ENCODE measurements at places on chromosomes 5 and 9.

DNA sequence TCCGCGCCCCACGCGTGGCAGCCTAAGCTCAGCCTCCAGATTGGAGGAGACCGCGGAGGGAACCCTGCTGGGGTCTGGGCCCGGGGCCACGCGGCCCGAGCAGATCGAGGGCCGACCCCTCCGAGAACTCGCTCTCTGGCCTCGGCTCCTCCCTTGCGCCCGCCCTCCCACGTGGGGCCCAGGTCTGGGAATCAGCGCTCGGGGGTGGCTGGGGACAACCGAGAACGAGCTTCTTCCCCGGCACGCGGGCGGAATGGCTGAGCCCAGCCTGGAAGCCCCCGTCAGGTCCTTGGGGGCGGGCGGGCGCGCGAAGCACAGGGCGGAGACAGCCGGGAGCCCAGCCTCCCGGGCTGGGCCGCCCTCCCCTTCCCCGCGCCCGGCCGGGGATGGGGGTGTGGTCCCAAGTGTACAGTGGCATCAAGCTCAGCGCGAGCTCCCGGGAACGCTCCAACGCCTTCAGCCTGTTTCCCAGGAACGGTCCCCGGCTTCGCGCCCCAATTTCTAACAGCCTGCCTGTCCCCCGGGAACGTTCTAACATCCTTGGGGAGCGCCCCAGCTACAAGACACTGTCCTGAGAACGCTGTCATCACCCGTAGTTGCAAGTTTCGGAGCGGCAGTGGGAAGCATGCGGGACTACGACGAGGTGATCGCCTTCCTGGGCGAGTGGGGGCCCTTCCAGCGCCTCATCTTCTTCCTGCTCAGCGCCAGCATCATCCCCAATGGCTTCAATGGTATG lies at the start of gene SLC22A4:
Gene SLC22A4 (plus strand): TSS at position 403 of the 736 bp plus-strand sequence. CDS start 223 bp downstream, at position 626.
- DNase-seq: no peak

- no peak for DNase-seq
Observed at GRCh38 chr5:14545308-14545707, 36.3 kb upstream of the OTULINL start.

DNA sequence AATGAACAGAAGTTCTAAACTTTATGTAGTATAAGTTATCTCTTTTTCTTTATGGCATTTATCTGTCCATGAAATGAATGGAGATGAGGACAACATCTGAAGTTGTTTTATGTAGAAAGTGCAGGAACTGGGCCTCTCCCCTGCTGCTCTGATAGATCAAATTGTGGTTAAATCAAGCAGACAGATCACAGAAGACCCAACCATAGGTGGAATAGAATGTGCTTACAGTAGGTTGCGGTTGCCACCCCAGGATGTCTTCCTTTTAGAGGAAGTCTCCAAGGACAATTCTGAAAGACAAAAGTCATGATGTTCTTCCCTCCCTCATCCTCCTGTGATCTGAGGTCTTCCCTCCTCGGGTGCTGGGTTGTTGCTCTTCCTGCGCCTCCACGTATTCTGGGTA lies 12.9 kb downstream of the RASGRF2 start:
- DNase-seq: no peak

DNA sequence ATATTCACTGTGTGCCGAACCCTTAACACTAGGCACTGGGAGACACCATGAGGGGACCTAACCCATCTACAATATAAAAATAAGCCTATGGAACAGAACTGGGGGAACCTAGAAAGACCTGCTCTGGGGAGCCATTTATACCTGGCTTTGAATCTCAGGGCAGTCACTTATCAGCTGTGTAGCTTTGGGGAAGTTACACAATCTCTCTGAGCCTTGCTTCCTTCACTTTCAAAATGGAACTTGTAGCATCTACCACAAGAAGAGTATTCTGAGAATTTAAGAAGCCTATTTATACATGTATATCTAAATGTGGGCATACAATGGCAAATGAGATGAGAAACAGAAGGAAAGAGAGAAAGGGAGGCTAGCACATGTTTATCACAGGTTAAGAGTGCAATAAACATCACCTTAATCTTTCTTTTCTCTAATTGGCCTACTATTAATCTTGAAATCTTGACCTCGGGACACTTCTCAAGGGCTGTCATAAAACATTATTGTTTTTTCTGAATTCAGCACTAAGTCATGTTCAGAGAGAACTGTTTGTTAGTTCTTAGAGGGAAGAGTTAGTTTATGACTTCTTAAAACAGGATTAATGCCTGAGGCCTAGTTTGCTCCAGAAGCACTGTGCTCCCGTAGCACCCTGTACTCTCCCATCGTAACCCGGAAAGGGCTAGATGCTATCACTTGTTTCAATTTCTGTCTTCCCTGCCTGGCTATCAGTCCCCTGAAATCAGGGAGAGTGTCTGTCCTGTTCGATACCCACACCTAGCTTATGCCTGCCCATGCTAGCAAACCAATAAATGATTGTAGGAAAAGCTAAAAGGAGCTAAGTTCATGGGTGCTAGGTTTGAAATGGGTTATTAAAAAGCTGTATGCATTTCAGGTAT lies 606.4 kb upstream of the CLINT1 start:
- DNase-seq: no peak

DNA sequence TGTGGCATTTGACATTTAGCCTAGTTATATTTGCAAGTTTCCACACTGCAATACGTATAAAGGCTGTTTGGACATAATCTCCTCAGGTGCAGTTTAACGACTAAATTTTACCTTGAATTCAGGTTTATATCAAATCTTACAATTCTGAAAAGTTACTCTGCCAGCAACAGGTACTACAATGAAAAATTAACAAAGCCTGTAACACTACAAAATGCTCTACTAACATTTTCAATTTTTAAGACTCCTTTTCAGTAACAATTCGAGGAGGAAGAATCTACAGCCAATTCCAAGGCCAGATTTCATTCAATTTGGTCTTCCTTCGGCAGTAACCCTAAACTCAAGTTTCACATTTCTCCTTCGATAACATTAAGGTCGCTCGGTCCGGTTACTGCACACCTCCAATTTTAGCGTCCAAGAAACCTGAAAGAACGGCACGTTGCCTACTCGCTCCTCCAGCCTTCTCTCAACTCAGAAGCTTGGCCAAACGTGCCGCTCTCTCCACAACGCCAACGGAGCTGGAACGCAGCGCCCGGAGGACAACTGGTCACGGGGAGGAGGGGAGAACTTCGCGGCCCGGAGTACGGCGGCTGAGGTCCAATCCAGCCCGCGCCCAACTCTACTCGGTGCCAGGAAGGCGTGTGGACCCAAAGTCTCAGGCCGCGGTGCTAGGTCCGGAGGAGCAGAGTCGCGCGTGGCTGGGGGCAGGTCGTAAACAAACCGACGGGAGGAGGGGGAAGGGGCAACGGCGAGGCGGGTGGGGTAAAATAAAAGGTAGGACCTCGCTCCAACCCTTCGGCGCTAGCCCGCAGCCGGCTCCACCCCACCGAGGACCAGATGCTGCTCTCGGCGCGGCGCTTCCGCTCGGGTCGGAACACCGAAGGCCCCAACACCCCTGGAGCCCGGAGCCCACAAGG lies 681 bp downstream of the FNIP1 start:
- peak; percentile 21 for DNase-seq

- no peak for DNase-seq
Observed at GRCh38 chr9:133686642-133687575, 50.7 kb downstream of the DBH start.

GRCh38 chr9:96875461-96876142 lies 21.3 kb upstream of the ZNF782 start:
- DNase-seq: no peak

GRCh38 chr5:119078861-119079260 lies 8.0 kb downstream of the DMXL1 start:
- DNase-seq: no peak

DNA sequence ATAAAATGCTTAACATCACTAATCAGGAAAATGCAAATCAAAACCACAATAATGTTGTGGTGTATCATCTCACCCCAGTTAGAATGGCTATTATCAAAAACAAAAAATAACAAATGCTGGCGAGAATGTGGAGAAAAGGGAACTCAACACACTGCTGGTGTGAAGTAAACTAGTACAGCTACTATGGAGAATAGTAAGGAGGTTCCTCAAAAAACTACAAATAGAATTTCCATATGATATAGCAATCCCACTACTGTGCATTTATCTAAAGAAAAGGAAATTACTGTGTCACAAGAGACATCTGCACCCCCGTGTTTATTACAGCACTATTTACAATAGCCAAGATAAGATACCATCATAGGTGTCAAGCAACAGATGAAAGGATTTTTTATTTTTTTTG lies 214.5 kb upstream of the RASA1 start:
- no peak for DNase-seq

DNA sequence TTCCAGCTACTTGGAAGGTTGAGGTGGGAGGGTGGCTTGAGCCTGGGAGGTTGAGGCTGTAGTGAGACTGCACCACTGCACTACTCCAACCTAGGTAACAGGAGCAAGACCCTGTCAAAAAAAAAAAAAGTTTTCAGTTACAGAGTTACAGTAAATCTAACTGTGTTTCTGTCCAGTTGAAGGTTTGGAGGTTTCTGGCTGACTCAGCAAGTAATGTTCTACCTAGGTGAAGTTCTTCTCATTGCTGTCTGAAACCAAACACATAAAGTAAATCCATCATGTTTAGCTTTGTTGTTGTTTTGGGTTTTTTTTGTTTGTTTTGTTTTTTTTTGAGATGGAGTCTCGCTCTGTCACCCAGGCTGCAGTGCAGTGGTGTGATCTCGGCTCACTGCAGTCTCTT lies 7.9 kb upstream of the ANKHD1 start:
- DNase-seq: no peak

- DNase-seq: no peak
Observed at GRCh38 chr9:89278551-89278950, 32.4 kb upstream of the CKS2 start.

- DNase-seq: no peak
Observed at GRCh38 chr5:68288707-68289134, 73.2 kb downstream of the PIK3R1 start.

DNA sequence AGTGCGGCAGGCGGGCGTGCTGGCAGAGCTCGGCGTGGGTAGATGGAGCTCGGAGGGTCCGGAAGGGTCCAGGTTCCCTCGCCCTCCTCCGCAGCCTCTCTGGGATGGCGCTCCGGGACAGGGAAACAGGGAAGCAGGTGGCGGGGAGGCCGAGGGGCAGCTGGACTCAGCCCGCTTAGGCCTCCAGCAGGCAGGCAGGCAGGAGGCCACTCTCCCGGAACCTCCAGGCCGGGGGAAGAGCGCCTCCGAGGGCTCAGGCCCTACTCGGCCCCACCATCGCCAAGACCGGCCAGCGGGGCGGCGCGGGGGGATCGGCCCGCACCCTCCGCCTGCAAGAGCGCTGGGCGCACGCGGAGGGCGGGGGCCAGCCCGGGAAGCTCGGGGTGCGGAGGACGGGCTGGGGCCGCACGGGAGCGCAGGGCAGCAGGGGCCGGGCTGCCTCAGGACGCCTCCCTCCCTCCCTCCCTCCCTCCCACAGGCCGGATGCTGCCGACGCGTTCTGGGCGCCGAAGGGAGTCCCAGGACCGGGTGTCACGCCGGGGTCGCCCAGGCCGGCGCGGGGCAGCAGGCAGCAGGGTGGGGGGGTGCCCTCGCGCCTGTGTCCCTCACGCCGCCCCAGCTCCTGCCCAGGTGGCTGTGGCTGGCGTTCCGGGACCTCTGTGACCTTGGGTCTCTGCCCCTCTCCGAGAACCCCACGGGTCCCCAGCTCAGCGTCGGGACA lies 977 bp downstream of the MGAT4B start:
- no peak for DNase-seq

DNA sequence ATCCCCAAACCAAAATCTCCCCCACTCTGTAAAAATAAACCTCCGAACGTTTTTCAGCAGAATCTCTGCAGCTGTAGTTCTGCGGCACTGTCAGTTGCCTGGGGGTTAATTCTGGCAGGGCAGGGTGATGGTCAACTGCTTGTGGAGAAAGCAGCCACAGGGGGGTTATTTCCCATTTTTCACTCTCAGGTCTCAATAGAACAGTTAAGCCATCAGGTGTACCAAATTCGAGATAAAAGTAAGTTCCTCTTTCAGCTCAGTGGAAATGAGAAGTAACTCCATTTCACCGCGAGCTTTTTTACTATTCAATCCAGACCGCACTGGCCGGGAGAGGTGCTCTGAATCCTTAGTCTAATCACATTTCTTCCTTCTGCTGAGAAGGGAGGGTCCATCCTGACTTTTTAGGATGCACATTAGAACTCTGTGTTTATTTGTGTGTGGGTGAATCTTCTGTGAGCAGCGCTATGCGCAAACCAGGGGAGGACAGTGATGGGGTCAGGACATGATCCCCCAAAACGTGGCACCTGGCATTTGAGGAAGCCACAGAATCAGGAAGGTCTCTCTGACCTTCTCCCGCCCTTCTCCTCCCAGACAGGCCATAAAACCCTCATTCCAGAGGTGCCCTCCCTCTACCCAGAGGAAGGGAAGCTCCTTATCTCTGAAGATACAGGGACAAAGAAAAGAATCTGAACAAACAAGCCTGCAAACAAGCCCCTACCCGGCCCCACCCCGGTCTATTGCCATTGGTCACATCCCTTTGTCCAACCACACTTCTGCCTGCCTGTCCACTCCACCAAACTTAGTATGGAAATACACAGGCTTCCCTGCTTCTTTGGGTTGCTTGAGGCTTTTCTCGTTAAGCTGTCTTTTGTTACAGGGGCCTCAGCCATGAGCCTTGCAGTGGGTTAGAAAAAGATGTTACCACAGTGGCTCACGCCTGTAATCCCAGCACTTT lies 229.0 kb downstream of the ROR2 start:
- no peak for DNase-seq

- no peak for DNase-seq
Observed at GRCh38 chr5:78543292-78543691, 105.3 kb downstream of the LHFPL2 start.

DNA sequence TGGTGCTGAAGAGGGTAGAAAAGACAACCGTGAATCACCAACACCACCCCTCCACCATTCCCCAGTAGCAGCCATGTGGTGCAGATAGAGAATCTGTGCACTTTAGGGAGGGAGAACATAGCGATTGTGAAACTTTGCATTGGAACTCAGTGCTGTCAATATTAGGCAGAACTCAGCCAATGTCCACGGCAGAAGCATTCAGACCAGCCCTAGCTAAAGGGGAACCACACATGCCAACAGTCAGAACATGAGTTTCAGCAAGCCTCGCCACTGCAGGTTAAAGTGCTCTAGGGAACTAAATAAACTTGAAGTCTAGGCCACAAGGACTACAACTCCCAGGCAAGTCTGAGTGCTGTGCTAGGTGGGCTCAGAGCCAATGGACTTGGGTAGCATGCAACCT lies 38.5 kb upstream of the DEPDC1B start:
- DNase-seq: no peak

DNA sequence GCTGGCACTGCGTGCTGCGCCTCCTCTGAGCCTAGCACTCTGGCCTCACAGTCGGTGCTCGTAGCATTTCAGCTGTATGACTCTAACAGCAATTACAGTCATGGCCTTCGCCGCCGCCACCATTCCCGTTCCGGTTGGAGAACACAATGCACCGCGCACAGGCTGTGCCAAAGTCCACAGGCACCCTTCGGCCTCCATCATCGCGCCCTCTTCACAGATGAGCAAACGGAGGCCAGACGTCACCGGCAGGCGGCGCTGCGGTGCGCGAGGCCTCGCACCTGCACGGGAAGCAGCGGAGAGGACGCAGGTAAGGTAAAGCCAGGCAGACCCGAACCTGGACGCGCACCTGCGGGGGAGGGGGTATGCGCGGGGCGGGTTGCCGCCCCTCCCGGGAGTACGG lies 128.9 kb downstream of the BARX1 start:
- DNase-seq: no peak

DNA sequence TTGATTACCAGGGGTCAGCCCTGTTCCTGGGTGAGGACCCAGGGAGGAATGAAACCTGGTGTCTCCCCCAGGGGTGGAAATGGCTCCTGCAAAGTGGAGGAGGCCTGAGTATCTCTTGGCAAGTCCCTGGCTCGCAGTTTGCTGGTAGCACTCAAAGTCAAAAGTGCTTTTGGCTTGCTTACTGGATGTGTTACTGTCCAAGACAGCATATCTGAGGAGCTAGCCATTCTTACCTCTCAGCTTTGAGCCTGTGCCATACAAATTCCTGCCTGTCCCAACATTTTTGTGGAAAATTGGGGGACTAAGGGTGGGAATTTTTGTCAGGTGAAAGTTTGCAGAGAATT lies 9.9 kb downstream of the ZNF618 start:
- no peak for DNase-seq

Measured in GM04503 (cell line).